ENCODE measurements at places on chromosomes 6 and 20.

DNA sequence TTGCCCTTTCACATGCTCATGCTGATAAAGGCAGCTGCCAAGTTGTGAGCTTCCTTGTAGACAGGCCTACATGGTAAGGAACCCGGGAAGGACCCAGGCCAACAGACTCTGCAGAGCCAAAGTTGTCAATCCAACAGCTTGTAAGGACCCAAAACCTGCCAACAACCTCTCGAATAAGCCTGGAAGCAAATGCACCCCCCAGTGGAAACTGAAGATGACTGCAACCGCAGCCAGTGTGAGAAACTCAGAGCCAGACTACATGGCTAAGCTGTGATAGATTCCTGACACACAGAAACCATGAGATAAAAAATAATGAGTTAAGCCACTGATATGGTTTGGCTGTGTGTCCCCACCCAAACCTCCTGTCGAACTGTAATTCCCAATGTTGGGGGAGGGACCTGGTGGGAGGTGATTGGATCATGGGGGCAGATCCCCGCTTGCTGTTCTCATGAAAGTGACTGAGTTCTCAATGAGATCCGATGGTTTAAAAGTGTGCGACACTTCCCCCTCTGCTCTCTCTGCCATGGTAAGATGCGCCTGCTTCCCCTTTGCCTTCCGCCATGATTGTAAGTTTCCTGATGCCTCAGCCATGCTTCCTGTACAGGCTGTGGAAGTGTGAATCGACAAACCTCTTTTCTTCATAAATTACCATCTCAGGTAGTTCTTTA is 18.8 kb upstream of the CLPSL2 start:
- DNase-seq: no peak

DNA sequence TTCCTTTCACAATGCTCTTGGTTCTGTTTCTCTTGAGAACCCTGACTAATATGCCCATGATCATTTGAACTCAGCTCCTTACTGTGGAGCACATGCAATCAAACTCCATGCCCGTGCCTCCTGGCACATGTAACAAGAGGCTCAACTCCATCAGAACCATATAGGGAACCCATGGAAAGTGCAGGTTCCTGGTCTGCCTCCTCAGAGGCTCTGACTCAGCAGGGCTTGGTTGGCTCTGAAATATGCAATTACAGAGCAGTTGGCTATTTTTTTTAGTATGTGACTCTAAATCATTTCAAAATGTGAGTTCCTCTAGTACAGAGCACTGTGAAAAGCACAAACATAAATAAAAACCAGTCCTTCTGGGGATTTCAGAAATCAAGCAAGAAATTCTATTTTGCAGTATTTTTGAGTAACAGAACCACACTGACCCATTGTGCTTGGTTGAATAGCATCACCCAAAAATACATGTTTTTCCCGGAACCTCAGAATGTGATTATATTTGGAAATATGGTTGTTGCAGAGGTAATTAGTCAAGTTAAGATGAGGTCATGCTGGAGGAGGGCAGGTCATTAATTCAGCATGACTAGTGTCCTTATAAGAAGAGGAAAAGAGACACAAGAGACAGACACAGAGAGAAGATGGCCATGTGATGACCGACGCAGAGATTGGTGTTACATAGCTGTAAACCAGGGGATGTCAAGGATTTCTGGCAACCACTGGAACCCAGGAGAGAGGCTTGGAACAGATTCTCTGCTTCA is 13.2 kb upstream of the MAP3K4 start:
- DNase-seq: no peak

- DNase-seq: no peak
Observed at GRCh38 chr6:167098825-167099225, 24.1 kb upstream of the CCR6 start.

DNA sequence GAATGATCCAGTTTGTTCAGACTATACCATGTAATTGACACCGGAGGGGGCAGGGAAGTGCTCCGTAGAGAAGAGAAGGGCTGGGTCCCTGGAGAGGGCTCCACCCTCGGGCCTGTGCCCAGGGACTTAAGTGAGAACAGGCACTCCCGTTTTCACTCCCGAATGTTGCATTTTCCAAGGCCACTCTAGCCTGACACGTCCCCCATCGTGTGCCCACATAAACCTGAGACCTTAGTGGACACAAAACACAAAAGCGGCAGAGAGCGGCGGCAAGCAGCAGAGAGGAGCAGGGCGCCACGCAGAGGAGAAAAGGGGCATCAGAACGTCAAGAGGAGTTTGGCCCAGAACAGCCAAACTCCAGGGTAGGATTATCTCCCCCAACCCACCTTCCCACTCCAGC is 1405.1 kb downstream of the GRIK2 start:
- DNase-seq: no peak

GRCh38 chr6:165806126-165806810 is 143.2 kb upstream of the PDE10A start:
- no peak for DNase-seq

GRCh38 chr20:50099565-50099991 is 13.4 kb downstream of the UBE2V1 start:
- no peak for DNase-seq

GRCh38 chr6:68758559-68758958 is 123.5 kb downstream of the ADGRB3 start:
- no peak for DNase-seq

- DNase-seq: no peak
Observed at GRCh38 chr6:90403489-90404381, 107.1 kb upstream of the BACH2 start.

DNA sequence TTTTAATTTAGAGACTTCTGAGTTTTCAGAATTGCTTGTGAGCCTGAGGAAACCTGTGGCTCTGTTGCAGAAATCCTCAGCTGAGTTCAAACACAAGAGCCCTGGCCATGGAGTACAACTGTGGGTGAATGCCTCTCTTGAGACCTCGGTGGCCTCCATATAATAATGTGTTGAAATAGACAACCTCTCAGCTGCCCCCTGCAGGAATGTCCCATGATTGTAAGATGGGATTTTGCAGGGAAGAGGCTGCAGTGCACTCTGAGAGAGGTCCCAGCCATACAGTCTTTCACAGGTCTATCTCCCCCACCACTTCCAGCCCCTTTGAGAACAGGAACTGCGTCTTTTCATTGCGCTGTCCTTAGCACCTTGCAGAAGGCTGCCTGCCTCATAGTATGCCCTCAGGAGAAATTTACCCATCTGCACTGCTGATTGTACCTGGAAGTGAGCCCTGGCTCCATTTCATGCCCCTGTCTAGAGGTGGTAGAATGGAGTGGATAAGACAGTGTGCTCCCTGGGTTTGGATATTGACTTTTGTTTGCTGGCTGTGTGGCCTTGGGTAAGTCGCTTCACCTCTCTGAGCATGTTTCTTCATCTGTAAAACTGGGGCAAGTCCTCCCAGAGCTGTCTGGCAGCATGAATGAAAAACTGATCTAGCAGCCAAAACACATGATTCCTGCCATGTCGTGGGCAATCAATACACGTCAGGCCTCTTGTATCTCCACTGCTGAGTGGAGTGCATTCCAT is 16.8 kb upstream of the CDH22 start:
- DNase-seq: no peak

DNA sequence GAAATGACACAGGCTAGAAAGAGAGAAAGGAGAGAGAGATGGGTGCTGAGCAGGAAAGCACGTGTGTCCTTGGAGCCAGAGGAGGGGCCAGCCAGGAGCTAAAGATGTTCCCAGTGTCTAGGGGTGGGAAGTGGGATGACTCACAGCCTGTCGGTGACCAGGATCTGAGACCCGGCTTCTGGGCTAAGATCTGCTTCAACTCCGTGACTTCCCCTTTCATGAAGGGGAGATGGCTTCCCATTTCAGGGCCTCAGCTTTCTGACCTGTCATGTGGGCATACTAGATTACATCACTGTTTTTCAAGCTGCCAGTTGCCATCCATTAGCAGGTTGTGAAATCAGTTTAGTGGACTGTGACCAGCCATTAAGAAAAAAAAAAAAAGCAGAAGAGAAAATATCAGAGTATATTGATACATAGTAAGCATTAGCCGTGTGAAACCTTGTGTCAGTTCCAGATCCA is 5.4 kb downstream of the TGM3 start:
- DNase-seq: no peak

DNA sequence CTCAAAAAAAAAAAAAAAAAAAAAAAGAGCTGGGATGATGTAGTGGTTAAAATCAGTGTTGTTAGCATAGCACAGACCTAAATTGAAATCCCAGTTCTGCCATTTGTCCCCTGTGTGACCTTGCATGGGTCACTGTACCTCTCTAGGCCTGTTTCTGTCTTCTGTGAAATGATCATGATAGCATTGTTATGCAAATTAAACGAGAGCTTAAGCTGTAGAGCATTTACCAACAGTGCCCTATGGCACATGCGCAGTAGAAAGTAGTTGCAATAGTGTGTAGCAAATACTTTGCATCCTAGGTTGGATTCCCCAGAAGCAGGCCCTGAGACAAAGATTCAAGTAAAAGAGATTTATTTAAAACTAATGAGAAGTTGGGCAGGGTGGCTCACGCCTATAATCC is 7.3 kb downstream of the PSORS1C2 start:
- DNase-seq: no peak

DNA sequence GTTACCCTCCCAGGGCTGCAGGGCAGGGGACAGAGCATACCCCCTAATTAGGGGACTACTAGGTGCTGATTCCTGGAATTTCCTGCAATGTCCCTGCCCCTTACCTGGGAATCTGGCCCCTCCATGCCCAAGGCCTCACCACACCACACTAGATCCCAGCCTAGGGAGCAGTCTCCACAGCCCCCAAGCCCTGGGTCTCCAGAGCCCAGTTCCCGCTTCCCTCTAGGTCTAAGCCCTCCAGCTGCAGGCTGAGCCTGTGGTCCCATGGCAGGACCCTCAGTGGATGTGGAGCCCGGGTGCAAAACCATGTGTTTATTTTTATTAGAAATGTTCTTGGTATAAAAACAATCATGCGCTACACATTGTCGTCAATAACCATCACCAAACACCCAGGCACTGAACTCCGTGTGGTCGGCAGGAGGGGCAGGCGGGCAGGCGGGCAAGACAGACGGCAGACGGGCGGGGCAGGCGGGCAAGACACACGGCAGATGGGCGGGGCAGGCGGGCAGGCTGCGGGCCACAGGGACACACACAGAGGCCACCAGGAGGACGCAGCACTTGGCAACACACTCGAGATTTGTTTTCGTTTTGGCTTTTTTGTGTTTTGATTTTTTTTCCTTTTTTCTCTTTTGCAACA is 124.2 kb downstream of the GRM4 start:
- DNase-seq: no peak

DNA sequence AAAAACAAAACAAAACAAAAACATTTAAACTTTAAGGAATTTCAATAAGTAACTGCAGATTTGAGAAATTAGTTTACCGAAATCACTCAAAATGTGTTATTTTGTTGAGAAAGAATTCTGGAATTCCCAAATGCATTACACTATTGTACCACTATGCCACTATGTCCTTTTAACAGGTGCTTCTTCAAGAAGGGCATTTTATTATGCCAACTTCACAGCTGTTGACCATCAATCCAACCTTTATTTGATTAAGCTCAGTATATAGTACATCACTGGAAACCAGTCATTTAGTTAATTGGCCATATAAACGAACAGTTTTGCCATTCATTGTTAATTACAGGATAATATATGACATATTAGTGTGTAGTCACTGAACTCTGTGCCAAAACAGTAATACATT is 221.7 kb downstream of the ARHGAP18 start:
- DNase-seq: no peak

DNA sequence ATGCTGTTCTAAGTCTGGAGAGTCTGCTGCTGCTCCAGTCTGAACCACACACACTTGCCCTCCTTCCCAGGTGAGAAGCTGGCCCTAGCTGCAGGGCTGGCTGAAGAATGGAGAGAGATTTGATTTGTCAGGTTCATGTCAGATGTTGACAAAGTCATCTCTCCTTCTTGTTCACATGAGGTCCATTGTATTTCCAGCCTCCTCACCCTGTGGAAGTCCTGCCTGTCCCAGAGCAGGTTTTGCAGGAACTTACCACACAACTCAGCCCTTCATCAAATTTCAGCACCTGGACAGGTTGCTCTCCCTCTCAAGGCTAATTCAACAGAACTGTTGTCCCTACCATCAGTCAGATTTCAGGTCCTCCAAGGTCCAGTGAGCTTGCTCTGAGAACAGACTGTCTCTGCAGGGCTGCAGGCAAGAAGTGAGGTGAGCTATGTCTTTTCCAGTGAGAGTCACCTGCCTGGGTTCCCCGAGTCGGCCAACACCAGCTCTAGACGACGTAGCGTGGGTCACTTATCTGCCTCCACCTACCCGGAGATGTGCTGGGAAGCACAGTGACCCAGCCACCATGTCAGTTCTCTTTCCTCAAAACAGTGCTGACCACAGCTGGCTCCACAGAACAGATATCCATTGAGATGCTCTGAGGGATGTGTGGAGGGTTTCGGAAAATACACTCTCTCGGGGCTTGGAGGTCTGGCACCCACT is 58.0 kb upstream of the CD93 start:
- no peak for DNase-seq

GRCh38 chr6:5695260-5696245 is 311.2 kb downstream of the NRN1 start:
- no peak for DNase-seq

DNA sequence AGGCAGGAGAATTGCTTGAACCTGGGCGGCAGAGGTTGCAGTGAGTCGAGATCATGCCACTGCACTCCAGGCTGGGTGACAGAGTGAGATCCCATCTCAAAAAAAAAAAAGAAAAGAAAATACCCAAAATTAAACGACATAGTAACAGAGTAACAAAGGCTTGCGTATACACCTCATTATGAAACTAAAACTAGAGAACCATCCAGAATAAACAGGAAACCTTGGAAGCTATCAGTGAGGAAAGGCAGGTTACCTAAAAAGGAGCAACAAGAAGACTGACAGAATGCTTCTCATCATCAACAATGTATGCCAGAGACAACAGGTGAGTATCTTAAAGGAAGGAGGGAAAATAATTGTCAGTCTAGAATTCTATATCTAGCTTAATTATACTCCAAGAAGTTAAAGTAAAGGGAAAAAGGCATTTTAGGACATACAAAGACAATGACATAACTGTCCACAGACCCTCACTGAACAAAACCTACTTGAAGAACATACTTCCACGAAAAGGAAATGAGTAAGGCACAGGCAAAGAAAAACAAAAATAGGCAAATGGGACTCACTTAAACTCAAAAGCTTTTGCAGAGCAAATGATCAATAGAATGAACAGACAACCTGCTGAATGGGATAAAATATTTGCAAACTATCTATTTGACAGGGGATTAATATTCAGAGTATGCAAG is 64.1 kb upstream of the NT5E start:
- no peak for DNase-seq

- no peak for DNase-seq
Observed at GRCh38 chr20:50868509-50869495, 62.4 kb downstream of the ADNP start.

DNA sequence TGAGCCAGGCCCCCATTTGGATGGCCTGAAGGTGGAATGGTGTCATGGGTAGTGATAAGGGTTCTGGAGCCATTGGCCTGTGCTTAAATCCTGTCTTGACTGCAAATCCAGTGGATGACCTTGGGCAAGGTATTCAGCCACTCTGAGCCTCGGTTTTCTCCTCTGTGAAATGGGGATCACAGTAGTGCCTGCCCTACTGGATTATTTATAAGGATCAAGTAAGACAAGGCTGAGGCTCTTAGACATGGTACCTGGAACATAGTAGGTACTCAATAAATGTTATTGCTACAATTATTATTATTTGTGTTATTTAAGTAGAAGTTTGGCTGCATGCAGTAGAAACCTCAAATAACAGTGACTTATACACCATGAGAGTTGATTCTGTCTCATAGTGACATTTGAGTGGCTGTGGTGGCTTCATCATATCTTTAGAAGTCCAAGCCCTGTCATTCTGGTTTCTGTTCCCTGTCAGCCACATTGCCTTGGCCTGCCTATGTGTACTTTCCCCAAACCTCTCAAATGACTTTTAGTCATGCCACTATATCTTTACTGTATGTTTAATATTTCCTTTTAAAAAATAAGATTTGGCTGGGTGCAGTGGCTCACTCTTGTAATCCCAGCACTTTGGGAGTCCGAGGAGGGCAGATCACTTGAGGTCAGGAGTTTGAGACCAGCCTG is 37.6 kb upstream of the CHMP4B start:
- DNase-seq: no peak

Measured in pancreas (tissue), 10 donors.